Natural killer cell (primary cell): ENCODE measurements at places on chromosomes 5 and 9.

DNA sequence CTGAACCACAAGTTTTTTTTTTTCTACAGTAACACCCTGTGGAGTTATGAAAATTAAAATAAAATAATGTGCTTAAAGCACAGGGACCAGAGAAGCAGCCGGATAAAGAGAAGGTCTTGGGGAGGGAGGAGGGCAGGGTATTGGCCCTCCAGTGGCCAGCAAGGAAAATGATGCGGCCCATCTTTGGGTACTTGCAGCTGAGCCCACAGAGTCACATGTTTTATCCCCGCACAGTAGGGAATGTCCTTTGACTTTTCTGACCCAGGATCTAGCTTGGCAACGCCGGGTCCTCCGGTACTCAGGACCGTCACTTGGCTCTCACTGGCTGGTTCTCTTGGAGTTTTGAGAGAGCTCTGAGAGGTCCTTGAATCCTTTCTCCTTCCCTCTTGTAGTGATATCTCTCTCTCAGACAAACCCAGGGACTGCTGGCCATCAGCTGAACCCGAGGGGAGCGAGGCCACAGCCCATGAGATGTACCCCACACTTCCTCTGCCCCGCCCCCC, 35.3 kb upstream of the HSPA9 start:
- no peak for DNase-seq

GRCh38 chr5:95962785-95963184, 1.1 kb upstream of the ELL2 start:
- DNase-seq: peak; percentile 35

DNA sequence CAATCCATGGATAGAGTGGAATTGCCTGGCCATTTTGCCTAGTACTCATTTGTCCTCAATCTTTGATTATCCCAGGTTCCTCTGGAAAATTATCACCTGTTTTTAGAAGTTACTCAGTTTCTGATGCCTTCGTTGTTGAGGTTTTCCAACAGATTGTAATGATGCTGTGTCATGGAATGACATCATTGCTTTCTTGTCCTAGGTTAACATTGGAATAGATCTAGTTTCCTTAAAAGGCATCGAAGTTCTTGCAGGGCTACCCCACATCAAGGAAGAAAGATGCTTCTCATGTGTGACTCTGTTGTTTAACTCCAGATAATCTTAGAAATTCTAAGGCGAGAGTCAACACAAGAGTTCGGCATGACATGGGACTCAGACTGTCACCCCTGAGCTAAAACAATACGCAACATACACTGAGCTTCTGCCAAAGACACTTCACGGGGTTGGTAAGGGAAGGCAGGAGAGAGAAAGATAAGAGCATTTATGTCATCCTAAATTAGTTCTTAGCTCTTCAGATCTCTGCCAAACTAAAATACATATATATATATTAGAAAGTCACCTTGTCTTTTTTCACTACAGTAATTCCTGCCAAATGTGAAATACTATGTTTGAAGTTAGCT, 293.2 kb upstream of the WWC1 start:
- DNase-seq: no peak

DNA sequence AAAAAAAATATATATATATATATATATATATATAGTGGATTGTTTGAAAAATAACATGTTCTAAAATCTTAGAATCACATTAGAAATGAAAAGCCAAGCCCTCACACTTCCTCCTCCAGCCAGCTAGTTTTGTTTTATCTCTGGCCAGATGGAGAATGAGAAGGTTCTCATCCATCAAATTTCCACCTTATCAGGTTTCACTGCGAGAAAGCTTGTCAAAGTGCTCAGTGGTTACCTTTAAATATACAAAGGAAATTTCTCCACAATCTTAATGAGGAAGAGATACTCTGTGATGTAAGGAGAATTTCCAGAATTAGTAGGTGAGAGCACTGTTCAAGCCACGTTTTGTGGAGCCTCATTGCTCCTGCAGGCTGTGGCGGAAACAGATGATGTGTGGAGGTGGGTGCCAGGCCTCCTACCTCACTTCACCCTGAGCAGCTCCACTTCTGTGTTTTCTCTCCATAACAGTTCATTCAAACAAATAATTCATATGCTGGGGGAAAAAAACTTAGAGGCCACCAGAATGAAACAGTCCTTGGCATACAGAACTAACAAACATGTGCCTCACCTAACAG, 71.9 kb downstream of the CDK5RAP2 start:
- no peak for DNase-seq

DNA sequence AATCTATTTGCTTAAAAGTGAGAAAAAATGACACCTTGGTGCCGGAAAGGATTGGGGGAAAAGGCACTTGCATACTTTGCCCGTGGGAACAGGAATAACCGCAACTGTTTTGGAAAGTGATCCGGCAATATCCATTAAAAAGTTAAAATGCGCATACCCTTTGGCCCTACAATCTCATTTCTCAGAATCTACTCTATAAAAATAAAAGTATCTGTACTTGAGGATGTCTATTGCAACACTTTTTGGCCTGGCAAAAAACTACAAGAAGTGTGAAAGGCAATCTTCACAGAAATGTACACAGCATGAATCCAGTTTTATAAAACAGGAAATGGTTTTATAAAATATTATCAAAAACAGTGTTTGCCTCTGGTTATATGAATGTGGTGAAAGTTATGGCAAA, 58.3 kb upstream of the NFIL3 start:
- no peak for DNase-seq

- DNase-seq: no peak
Measured at GRCh38 chr5:61148515-61148914, 13.8 kb downstream of the SMIM15 start.
